ENCODE measurements at places on chromosomes 16 and 17.

GRCh38 chr16:79876332-79876730 is 275.8 kb upstream of the MAF start:
- DNase-seq = peak; percentile 5

- no peak for DNase-seq
Observed at GRCh38 chr17:32240750-32241149, 24.9 kb upstream of the RHBDL3 start.

GRCh38 chr16:52906281-52906680 is 146.4 kb downstream of the CHD9NB start:
- DNase-seq = no peak

DNA sequence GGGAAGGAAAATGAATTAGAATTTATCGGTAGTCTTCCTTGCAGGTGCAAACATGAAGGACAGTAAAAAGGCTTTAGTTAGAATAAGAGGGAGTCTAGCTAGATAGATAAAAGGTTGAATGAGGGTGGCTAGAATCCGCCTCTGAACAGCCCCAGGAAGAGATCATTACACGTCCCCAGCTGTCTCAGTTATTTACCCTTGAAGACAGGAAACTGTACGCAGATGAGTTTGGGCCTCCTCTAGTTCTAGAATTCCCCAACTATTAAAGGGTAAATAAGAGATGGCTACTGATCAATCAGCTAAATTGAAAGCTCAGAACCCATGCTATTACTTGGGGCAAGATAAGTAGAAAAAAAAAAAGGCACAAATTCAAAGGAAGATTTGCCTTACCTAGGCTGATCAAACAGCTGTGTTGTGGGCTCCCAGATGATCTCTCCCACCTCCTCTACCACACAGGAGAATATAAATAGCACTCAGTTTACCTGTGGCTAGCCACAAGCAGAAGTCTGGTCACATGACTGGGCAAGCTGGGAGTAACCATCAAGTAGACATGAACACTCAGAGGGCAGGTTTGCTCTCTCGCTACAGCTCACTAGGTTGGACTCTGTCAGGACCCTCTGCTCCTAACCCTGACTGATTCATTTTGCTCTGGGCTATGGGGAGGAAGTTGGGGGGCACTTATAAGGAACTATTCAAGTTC is 17.0 kb downstream of the FAM117A start:
- no peak for DNase-seq

GRCh38 chr17:78692460-78693010 is 89.5 kb downstream of the CYTH1 start:
- DNase-seq = no peak

- no peak for DNase-seq
Observed at GRCh38 chr16:72211110-72211509, 39.2 kb upstream of the PMFBP1 start.

- DNase-seq = no peak
Observed at GRCh38 chr17:62644487-62645173, 17.2 kb downstream of the MRC2 start.

DNA sequence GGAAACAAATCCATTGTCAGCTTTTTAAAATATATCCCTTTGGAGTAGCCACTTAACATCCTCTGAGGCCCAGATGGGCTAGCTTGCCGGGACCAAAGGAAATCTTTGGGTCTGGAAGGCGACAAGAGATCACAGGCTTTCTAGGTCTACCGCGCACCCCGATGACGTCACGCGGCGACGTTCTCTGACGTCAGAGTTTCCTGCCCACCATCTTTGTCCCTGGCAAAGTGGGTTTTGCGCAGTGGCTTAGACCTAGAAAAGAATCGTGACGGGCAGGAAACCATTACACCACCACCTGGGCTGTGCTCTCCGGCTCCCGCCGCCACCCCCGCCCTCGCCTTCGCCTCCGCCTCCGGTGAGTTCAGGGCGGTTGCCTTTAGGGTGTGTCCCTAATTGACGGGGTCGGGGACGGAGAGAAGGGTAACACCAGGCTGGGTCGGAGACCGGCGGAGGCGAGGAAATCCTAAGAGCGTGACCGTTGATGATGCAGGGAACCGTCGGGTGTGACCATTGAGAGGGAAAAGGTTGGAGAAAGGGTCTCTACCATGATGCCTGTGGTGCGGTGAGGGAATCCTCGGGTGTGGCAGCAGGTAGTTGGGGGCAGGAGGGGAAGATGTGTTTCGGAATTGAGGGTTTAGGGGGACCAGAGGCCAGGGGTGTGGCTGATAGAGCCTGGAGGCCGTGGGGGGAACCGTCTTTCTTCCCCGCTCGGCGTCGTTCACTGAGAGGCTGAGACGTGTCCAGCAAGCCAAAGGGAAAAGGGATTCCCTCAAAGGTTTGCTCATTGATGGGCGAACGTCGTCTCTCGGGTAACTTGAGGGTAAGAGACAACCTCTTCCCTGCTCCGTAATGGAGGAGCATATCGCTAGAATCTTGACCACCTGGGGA is at the start of gene AP2B1:
AP2B1 (plus strand) TSS at position 249 of the 888 bp plus-strand sequence. CDS start 6,709 bp downstream, outside the sequence.
- DNase-seq = peak; percentile 94

- no peak for DNase-seq
Observed at GRCh38 chr16:61295311-61295710, 740.9 kb downstream of the CDH8 start.

- no peak for DNase-seq
Observed at GRCh38 chr16:89923640-89924296, 626 bp downstream of the TUBB3 start.

DNA sequence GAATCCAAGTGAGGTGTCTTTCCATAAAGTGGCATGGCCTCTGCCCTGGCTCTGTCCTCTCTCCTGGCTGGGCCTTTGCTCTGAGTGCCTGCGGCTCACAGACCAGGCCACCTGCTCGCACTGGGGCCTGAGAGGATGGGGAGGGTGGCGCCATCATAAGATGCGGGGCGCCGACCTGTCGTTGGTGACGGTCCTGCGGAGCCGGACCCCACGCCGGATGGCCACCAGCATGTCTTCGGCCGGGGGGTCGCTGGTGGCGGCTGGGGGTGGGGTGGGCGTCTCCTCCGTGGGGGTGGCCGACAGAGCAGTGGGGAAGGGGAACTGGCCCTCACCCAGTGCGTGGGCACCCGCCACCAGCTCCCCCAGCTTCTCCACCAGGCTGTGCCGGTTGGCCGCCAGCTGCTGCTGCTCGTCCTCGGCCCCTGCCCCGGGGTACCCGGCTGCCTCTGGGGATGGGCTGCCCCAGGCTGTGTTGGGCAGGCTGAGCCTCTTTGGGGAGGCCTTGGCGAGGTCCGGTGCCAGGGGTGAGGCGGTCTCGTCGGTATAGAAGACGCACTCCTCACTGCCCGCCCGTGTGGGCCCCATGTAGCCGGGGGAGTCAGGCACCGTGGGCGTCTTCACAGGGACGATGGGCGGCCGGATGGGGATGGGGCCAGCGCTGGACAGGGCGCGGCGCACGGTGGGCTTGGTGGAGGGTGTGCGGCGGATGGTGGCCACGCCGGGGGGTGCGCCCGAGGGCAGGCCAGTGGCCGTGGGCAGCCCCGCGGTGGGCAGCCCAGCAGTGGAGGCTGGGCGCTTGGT is 17.4 kb downstream of the IL34 start:
- DNase-seq = no peak

DNA sequence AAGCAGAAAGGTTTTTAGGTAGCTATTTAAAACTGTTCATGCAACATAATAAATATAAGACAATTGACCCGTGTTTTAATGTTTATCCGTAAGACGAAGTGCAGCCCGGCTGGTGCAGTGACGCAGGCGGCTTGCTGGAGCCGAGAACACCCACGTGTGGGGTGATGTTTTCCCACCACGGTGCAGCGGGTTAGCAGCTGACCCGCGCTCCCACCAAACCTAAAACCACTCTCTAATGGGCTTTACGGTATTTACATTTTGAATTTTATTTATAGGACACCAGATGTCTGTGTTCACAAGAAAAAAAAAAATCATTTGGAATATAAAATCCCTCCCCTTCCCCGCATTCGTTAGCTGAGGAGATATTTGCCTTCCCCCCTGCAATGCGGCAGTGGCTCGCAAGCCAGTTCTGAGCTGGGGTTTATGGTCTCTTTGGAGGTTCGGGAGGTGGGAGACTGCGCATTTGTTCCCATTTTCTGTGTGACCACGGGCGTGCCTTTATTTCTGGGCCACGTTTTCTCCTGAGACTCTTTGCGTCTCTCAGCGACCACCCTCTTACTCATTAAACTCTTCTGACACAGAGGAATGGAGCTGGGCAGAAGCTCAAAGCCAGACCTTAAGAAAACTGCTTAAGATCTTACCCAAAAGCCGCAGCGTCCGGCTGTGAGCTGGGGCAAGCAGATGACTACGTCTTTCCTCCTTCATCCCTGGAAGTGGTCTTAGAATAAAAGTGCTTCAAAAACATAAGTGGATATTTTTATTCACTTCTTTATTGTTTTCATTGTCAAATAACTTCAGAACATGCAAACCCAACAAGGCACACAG is 301.1 kb downstream of the IRF8 start:
- DNase-seq = no peak

GRCh38 chr17:39364236-39365025 is 37.0 kb downstream of the FBXL20 start:
- DNase-seq = no peak

DNA sequence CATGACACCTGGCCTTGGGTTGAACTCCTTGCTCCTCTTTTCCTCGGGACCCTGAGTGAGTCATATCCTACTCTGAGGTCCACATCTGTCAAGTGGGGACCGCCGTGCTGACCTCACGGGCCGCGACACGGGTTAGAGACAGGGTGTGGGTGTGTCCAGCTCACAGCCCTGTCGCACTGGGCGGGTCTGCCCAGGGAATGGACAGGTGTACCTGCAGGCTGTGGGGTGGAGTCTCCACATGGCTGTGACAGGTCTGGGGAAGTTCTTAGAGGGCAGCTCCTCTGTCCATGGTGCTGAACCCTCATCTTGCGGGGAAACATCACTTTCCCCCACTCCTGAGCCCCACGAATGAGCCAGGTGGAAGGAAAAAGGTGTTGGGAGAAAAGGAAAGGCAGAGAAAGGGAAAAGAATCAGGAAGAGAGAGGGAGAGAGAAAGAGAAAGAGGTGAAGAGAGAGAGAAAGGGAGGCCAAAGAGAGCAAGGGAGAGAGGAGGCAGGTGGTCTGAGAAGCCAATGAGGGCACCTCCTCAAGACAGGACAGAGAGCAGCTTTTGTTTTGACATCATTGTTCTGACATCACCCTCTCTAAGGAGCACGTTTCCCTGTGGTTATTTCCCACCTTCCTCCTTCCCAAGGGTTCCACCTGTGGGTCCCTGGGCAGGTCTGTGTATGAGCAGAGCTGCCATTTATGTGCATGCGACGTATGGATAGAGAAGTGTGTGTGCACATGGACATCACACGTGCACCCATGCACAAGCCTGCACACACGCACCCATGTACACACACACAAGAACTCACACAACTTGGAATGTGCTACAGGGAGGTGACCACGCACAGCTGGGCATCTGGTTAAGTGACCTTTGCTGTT is 32.6 kb upstream of the CBFA2T3 start:
- no peak for DNase-seq

DNA sequence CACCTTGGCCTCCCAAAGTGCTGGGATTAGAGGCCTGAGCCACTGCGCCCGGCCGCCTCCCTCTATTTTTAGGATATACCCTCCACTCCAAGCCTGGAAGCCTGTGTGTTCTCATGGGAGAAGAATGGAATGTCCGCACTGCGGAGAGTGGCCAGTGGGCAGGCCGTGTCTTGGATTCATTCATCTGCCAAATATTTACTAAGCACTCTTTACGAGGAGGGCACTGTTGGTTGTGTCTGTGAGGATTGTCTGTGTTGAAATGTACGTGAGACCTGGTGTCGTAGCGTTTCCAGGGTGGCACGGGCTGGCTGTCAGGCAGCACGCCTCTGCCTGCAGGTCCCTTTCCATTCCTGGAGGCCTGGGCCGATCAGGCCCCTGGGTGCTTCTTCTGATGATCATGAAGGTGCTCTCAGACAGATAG is 19.2 kb downstream of the PGS1 start:
- DNase-seq = no peak

GRCh38 chr17:4204710-4205173 is 59.0 kb downstream of the ANKFY1 start:
- DNase-seq = no peak

DNA sequence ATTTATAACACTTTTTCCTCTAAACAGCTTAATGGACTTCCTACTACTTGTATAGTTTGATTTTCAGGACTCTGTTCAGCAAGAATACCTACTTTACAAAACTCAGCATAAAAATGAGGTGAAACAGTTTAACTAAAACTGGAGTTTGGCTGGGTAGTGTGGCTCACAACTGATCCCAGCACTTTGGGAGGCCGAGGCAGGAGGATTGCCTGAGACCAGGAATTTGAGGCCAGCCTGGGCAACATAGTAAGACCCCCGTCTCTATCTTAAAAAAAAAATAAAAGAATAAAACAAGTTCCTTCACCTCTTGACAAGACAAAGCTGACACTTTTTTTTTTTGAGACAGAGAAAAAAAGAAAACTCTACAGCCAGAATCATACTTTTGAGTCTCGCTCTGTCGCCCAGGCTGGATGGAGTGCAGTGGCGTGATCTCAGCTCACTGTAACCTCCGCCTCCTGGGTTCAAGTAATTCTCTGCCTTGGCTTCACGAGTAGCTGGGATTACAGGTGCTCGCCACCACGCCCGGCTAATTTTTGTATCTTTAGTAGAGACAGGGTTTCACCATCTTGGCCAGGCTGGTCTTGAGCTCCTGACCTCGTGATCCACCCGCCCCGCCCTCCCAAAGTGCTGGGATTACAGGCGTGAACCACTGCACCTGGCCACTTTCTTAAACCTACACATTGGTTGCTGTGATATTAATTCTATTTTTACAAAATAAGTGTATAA is 2.6 kb downstream of the PDF start:
- DNase-seq = no peak

GRCh38 chr17:8075081-8075480 is 12.4 kb downstream of the ALOX12B start:
- no peak for DNase-seq

DNA sequence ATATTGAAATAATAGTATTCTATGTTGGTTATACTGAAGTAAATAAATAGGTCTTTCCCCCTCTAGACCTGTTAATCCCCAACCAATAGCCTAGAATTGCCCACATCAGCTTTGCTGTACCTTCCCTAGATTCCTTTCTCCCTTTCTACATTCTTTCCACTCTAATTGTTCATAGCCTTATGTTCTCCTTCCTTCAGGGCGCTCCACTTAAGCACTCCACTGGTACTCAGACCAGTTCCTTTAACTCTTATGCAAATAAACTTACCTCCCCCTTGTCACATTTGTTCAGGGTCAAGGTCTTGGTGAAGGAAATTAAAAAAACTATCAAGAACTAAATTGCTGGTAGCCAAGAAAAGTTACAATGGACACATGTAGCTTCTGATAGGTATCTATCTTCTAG is 294.8 kb downstream of the UTP18 start:
- DNase-seq = no peak

All from NCI-H526 (cell line).